ENCODE measurements at places on chromosomes 4 and X.

- no peak for DNase-seq
Measured at GRCh38 chr4:9937078-9937477, 84.2 kb downstream of the SLC2A9 start.

DNA sequence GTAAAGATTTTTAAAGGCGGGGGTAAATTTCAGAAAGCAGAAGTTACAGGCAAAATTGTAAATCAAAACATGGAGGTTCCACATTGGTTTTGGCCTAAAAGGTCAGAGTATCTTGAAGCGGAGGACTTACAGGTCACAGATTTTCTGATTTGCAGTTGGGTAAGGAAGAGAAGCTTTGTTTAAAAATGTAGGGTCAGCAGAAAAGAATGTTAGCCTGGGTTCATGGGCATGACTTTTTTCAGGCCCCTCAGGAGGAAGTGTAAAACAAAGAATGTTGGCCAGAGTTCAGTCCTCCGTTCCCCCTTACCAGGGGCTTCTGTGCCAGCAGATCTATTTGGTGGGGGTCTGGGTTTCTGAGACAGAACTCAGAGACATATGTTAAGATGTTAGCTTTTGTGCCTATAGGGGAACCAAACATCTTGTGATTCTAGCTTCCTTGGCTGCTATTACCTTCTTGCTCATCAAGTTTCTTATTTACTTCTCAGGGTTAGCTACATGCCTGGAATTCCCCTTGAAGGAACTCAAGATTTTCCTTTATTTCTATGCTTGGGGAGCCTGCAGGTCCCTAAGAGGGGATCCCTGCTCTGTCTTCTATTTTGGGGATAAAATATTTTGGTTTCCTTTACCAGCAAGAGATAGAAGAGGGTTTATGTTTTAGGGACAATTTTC lies 160.3 kb downstream of the ANK2 start:
- no peak for DNase-seq

DNA sequence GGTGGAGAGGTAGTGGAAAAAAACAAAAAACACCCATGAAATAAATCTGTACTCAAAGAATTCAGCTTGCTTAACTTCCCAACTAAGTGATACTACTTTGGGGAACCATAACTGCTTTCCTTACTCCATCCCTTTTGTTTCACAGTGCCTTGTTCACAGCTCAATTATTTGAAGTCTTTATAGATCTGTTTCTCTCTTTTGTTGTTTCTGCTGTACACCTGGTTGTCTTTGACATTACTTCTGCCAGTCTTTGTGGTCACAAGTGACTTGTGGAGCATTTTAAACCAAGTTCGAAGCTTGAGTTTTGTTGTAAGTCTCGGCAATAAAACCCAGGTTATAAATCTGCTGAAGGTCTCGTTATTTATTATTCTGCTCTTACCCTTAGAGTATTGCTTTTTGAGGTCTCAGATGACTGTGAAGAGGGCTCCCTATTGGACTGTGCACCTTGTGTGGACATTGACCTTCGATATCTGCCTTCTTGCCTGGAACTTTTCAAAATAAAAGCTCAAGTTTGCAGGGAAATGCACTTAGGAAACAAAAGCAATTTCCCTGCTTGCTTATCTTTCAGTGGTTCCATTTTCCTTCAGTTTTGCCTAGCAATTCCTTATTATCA lies 59.8 kb downstream of the ANK2 start:
- no peak for DNase-seq

DNA sequence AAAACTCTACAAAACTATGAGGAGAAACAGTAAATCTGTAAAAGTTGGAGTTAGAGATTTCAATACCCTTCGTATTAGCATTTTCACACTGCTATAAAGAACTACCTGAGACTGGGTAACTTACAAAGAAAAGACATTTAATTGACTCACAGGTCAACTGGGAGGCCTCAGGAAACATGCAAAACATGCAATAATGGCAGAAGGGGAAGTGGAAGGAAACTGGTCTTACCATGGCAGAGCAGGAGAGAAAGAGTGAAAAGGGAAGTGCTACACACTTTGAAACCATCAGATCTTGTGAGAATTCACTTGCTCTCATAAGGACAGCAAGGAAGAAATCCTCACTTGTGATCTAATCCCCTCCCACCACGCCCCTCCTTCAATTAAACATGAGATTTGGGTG lies 949.9 kb downstream of the TECRL start:
- DNase-seq: no peak

- no peak for DNase-seq
Measured at GRCh38 chrX:49704691-49705404, 9.1 kb upstream of the PAGE1 start.

- no peak for DNase-seq
Measured at GRCh38 chr4:41446391-41446790, 91.6 kb upstream of the LIMCH1 start.

GRCh38 chrX:139759637-139760036 lies 51.7 kb upstream of the MCF2 start:
- no peak for DNase-seq

GRCh38 chr4:109615742-109616141 lies 55.7 kb downstream of the MCUB start:
- DNase-seq: no peak

GRCh38 chr4:82989575-82990429 lies 20.8 kb downstream of the LIN54 start:
- no peak for DNase-seq

DNA sequence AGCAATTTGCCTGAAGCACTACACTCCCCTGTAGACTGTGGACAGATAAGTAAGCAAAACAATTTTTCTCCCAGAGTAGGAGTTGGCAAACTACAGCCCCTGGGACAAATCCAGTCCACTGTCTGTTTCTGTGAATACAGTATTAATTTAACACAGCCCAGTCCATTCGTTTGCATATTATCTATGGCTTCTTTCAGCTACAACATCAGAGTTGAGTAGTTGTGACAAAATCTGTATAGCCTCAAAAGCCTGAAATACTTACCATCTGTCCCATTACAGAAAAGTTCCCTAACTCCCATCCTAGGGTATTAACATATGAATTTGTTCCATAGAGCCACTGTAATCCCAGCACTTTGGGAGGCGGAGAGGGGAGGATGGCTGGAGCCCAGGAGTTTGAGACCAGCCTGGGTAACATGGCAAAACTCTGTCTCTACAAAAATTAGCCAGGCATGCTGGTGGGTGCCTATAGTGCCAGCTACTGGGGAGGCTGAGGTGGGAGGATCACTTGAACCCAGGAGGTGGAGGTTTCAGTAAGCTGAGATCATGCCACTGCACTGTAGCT lies 53.0 kb downstream of the AMELX start:
- no peak for DNase-seq

GRCh38 chr4:11587797-11588196 lies 159.1 kb upstream of the HS3ST1 start:
- DNase-seq: no peak

DNA sequence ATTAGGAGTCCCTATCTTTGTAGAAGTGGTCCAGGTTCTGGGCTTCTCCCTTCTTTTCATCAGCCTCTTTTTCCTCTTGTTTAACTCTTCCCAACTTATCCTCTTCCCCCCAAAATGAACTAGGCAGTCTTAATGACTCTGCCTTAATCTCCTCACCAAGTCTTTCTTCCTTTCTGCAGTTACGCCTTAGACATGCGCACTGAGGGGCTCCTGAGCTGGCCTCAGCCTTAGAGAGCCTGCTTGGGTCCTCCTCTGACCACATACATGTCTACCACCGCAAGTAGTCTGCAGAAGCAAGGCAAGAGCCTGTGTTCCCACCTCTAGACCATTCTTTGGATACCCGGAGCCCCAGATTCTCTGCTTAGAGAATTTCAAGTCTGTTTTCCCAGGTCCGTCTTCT lies 199.9 kb downstream of the MGST2 start:
- no peak for DNase-seq

DNA sequence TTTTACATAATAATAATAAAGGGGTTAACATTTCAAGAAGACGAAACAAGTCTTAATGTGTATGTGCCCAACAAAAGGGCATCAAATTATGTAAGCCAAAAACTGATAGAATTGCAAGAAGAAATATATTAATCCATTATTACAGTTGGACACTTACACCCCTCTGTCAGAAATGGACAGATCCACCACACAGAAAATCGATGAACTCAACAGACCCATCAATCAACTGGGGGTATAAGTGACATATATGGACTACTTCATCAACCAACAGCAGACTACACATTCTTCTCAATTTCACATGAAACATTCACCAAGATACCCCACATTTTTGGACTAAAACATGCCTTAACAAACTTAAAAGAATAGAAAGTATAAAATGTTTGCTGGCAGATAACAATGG lies 183.8 kb downstream of the COL25A1 start:
- DNase-seq: no peak

DNA sequence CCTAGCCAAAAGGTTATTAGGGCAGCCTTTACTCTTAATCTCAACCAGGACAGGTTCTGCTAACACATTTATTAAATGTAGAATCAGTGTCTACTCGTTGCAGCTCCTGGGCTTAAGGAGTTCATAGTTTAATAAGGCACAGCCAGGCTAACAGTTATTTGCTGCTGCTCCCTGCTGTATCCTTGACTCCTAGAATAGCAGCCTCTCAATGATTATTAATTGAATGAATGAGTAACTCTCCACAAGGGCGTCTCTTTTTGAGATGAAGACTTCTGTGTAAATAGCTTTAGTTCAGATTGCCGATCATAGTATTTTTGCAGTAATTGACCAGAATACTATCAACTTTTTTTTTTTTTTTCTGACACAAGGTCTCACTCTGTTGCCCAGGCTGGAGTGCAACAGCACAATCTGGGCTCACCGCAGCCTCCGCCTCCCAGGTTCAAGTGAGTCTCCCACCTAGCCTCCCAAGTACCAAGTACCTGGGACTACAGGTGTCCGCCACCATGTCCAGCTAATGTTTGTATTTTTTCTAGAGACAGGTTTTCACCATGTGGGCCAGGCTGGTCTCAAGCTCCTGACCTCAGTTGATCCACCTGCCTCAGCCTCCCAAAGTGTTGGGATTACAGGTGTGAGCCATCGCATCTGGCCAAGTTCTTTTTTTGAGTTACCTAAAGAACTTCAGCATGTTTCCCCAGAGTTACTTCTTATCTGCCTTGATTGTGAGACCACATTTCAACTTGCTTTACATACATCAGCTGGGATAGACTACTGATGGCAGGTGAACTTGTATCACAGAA lies 2.9 kb downstream of the UGDH start:
- DNase-seq: no peak

- DNase-seq: no peak
Measured at GRCh38 chr4:123232439-123232838, 164.2 kb upstream of the SPRY1 start.

All from AG09319 (cell line).